H4 (cell line): ENCODE measurements at places on chromosomes 2 and 18.

GRCh38 chr2:77025714-77026113 lies 496.5 kb downstream of the LRRTM4 start:
- DNase-seq = no peak

DNA sequence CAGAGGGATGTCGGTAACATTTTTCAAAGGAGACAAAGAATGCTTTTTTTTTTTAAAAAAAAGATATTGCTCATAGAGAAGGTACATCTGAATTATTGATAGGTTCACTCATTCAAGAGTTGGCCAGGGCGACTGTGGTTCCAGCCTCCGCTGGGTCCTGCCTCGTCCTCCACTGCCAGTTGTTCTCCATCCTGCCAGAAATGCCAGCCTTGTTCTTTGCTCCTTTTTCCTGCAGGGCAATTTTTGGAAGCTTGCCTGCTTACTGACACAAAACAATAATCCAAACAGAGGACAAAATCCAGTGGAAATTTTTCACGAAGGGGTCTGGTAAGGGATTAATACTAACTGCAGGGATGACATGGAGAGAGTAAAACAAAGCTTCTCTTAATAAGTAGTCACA lies 1113.0 kb downstream of the CBLN2 start:
- no peak for DNase-seq

DNA sequence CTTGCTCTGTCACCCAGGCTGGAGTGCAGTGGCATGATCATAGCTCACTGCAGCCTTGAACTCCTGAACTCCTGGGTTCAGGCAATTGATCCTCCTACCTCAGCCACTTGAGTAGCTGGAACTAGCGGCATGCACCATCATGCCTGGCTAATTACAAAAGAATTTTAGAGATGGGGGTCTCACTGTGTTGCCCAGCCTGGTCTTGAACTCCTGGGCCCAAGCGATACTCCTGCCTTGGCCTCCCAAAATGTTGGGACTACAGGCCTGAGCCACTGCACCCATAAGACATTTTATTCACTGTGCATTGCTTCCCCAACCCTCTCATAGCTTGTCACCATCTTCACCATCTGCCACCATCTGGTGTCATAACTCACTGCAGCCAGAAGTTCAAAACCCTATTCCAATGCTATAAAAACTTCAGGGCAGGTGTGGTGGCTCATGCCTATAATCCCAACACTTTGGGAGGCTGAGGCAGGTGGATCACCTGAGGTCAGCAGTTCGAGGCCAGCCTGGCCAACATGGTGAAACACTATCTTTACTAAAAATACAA lies 78.7 kb downstream of the NCAPH start:
- no peak for DNase-seq

DNA sequence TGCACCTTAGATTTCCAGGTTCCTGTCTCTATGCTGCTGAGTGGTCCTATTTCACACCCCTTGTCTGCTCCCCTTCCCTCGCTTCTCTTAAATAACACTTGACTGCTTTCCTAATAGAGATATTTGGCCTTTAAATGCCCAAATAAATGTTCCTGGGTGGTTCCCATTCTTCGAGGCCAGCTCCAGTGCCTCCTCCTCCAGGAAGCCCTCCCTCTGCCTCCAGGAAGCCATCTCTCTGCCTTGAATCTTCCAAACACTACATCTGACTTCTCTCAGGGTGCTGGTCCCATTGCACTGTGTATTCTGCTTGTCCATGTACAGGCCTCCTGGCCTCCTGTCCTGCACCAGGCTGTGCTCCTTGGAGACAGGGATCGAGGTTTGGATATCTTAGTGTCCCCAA lies 14.2 kb downstream of the EHD3 start:
- DNase-seq = no peak

DNA sequence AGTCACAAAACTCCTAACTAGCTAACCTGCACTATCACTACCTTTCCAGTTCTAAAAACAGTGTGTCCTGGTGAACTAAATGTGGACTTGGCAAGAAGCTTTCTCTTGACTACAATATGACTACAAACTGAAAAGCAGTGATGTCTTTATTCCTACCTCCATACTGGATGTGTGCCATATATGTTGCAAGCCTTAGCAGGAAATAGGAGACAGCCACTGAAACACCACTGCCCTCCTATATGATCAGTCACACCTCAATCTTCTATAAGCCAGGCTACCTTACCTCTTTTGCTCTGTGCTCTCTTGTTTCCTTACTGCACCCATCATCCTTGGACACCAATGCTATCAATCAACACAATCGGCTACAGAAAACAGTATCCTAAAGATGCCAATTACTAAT lies 34.1 kb downstream of the SS18 start:
- DNase-seq = no peak

GRCh38 chr2:148907085-148907785 lies 32.2 kb downstream of the KIF5C start:
- DNase-seq = no peak

DNA sequence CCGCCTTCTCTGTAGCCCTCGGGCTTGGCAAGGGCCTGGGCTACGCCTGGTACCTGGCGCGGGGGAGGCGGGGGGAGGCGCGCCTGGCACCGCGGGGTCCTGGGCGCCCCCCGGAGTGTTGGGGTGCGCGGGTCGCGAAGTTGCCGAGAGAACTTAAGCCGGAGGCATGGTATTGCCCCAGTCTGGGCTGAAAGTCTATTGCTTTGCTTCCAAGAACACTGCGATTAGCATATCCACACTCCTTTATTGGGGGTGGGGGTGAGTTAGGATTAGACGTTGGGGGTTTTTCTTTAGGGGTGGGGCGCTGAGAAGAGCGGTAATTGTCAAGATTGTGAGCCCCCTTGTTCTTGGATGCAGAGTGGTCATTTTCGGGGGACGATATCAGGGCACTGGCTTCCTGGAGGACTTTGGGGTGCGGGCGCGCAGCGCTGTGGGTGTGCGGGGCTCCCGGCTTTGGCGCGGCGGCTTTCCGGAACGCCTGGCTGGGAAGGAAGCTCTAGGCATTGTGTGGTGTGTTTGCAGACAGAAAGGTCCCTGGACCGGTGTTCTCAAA lies 798 bp downstream of the TANC1 start:
- DNase-seq = no peak

GRCh38 chr2:101893681-101894381 lies 97.9 kb upstream of the IL1R2 start:
- DNase-seq = no peak

GRCh38 chr2:6694555-6694954 lies 171.2 kb downstream of the CMPK2 start:
- DNase-seq = no peak

- no peak for DNase-seq
Observed at GRCh38 chr2:118902266-118903028, 39.5 kb upstream of the MARCO start.

GRCh38 chr2:138201286-138201685 lies 237.0 kb downstream of the HNMT start:
- no peak for DNase-seq

DNA sequence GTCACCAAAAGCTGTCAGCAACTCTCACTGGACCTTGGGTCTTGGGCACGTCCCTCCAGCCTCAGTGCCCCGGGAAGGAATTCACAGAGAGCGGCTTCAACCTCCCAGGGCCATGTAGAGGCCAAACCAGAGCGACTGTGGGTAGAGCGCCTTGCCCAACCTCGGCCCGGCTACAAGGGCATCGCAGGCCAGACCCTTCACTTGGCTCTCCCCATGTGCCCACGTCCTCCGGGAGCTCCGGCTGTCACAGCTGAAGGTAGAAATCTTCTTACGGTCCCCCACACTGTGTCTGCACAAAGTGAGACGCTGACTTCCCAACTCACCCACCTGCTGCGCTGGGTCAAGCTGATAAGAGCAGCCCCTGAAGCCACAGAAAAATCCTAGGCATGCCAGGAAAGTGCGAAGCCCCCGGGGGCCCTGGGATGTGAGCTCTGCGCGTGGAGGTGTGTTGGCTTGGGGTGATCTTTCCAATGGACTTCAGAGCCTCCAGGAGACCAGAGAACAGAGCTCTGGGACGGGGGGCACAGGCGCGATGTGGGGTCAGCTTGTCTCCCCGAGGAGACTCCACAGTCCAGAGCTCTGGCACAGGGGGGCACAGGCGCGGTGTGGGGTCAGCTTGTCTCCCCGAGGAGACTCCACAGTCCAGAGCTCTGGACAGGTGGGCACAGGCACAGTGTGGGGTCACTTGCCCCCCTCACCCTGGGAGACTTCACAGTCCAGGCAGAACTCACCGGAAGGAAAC lies 105.5 kb downstream of the RTP5 start:
- no peak for DNase-seq

GRCh38 chr2:4188561-4188960 lies 485.2 kb downstream of the DCDC2C start:
- no peak for DNase-seq

DNA sequence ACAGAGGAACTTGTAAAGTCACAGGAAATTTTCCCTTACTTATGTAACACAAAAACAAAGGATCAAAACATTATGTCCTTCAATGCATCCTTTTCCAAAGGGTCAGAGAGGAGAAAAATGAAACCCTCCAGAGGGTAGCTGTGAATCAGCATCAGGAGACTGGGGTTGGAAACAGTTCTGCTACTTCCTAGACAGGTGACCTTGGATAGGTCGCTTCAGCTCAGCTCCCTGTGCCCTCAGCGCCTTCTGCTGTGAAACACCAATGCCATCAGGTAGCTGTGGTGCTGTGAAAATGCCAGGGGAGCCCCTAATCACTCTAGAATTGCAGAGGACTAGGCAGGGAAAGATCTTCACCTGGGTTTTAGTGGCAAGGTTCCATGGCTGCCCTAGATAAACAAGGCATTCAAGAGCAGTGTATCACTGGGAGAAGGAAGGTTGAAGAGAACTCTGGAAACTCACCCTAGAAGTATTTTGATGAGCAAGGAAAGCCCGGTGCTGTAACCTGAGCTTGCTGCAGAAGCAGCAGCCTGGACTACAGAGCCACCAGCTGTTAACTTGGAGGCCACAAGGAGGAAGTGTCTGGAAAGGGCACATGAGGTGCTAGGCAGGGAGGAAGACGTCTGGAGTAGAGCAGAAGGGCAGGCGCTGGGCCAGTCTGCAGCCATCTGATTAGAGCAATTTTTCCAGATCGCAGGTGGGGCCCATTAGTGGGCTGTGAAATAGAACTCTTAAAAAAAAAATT lies 100.7 kb upstream of the MCFD2 start:
- peak; percentile 81 for DNase-seq

- DNase-seq = no peak
Observed at GRCh38 chr2:63506320-63506719, 82.0 kb downstream of the WDPCP start.

- no peak for DNase-seq
Observed at GRCh38 chr2:181743723-181744031, 63.4 kb upstream of the NEUROD1 start.

DNA sequence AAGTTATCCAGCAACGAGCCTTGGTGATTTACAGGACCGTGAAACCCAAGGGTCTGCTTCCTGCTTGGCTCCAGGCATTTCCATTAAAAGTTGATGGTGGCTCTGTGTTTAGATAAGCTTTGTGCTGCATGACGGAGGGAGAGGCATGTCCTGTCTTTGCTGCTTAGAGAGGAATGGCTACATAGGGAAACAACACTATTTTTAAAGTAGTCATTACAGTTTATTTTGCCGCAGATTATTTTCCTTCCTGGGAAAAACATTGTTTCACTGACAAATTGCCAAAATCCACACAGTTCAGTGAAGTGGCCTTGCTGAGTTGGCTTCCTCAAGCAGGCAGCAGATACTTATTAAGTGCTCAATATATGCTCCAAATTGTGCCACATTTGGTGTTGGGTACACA lies 98.5 kb downstream of the THSD7B start:
- DNase-seq = no peak

DNA sequence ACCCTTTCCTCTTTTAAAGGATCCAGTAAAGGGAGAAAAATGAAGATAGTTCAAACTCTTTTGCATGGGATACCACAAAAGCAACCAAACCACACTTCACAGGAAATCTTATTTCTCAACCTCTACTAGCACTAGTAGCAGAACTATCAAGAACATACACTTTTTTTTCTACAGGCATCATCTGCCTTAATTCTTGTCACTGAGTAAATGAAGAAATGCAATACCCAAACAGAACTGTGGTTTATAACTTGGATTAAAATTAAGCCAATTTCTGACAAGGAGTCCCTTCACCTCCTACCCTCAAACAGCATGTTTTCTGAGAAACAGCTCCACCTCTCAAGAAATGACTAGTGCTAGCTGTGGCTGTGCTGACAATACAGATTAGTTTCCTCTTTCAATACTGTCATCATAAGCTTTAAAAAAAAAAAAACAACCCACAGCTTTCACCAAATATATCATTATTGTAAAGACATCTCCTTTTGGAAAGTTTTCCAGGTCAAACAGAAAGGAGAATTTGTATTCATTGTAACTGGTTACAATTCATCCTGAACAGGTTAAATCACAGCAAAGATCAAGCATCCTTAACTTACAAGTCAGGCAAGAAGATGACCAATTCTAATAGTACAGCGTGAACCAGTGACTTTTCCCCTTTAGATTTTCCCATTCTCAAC lies 44.4 kb downstream of the PTPN2 start:
- DNase-seq = no peak

DNA sequence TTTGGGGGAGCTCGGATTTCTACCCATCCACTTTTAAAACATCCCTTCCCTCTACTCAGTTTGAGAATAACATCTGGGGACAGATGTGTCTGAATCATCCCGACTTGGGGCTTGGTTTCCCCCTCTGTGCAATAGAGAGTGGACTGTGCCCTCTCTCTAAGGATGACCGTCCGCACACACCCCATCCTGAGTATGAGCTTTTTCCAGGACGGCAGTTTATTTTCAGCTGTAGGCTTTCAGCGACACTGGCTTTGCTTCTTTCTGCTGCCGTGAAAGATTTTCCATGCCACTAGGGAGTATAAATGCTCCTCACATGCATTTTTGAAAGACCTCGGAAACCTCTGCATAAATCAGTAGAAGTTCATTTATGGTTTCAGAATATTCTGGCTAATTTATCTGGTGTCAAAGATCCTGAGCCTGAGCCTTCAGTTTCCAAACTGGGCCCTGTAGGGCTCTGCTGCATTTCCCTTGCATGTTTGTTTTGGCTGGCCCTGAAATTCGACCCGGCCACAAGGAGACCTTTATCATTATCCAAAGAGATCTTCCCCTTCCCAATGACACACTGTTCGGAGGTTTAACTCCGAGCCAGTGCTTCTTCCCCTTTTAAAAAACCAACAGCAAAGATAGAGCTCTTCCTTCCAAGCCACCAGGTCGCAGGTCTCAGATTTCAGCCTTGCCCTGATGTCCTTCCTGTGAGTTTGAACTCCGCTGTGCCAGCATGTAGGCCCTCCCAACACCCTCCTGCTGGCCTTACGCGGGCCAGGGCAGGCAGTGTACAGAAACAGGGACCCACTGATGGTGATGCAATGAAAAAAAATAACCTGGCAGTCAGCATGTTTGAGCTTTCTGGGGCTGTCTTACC lies 53.3 kb downstream of the FECH start:
- peak; percentile 17 for DNase-seq
